CD4-positive, alpha-beta T cell (primary cell): ENCODE measurements at places on chromosomes 2 and 18. TPM values are rescaled to one million over a fixed set of nuclear protein-coding genes. Genes with fewer than 3 reads are reported as not detected.

VWA3B gene
- not detected for total RNA-seq

PDCL3 gene
- total RNA-seq: 31.7 TPM

DNA sequence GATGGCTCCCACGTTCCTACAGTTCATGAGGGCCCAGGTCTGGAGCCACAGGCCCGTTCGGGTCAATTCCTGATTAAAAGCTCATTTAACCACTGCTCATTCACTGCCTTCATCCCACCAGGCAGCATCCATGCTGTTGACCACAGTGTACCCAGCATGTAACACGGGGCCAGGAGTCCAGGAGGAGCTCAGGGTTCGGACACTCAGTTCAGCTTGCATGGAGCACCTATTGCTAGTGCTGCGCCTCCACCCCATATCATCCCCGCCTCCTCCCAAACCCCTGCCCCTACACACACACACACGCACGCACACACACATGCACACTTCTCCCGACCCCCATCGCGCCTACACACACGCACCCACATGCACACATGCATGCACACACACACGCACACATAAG lies 72.9 kb upstream of the SNTG2 start:
- H3K4me1 ChIP-seq: no peaks in the 10 kb centered on the region
- DNase-seq: no peak
- no peaks in the 10 kb centered on the region for H3K36me3 ChIP-seq
- peaks cover 2% of the 10 kb centered on the region for H3K27me3 ChIP-seq
- no peak overlapping the region for H3K4me3 ChIP-seq

- no peak overlapping the region for H3K27ac ChIP-seq
- H3K36me3 ChIP-seq: no peaks in the 10 kb centered on the region
- H3K4me3 ChIP-seq: no peak overlapping the region
- DNase-seq: no peak
- H3K4me1 ChIP-seq: no peaks in the 10 kb centered on the region
Observed at GRCh38 chr2:229591611-229592010, 122.7 kb downstream of the DNER start.

GRCh38 chr18:12839057-12839525 lies 44.9 kb downstream of the PTPN2 start:
- peak overlapping the region; percentile 25 for H3K27ac ChIP-seq
- H3K36me3 ChIP-seq: peaks cover 10% of the 10 kb centered on the region
- H3K4me3 ChIP-seq: peak overlapping the region; percentile 35
- DNase-seq: peak; percentile 59

DNA sequence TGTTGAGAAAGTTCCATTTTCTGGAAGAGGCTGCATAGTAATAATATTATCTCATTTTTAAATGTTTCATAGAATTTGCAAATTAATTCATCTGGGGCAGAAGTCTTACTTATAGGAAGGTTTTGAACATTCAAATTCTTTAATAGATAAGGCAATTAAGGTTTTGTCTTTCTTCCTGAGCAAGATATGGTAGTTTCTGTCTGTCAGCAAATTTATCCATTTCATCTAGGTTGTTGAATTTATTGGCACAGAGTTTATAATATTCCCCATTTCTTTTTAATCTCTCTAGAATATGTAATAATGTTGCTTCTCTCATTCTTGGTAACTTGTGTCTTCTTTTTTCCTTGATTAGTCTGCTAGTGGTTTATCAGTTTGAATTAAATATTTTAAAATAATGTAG lies 90.2 kb upstream of the EPB41L5 start:
- no peaks in the 10 kb centered on the region for H3K36me3 ChIP-seq
- no peak overlapping the region for H3K27ac ChIP-seq
- H3K27me3 ChIP-seq: no peaks in the 10 kb centered on the region
- H3K4me3 ChIP-seq: no peak overlapping the region
- H3K4me1 ChIP-seq: peaks cover 11% of the 10 kb centered on the region
- DNase-seq: no peak

GRCh38 chr2:67974559-67975430 lies 88.0 kb downstream of the C1D start:
- H3K36me3 ChIP-seq: no peaks in the 10 kb centered on the region
- no peak for DNase-seq
- H3K27ac ChIP-seq: no peak overlapping the region
- H3K4me1 ChIP-seq: no peaks in the 10 kb centered on the region
- H3K4me3 ChIP-seq: no peak overlapping the region
- H3K27me3 ChIP-seq: peaks cover 3% of the 10 kb centered on the region
